ENCODE measurements at places on chromosomes 7 and 10.
A peak's percentile ranks its signal among the peaks of the same experiment; 100 is the strongest.

GRCh38 chr7:155983176-155983815 is 171.0 kb upstream of the SHH start:
- DNase-seq, result no peak

GRCh38 chr10:101512738-101513137 is 75.3 kb downstream of the POLL start:
- no peak for DNase-seq

DNA sequence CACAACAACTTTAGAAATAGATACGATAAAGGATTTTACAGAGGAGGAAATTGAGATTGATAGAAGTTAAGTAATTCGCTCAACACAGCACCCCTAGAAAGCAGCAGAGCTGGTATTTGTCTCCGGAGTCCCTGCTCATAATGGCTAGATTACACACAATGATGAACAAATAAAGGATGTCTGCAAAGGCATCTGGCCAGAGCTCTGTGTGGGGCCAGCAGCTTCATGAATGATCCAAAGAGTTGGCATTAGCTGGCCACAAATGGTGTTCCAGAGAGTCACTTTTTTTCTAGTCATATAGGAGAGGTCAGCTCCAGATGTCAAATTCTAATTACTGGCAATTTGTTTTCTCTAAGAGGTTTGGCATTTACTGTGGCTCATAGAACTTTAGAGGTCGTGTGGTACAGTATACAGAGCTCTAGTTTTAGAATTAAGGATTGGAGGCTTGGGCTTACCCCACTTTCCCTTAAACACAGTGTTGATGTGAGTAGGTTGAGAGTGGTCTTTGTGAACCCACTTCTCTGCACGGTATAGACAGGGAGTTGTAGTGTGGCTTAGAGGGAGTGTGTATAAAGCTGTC is 186.2 kb downstream of the BICC1 start:
- no peak for DNase-seq

DNA sequence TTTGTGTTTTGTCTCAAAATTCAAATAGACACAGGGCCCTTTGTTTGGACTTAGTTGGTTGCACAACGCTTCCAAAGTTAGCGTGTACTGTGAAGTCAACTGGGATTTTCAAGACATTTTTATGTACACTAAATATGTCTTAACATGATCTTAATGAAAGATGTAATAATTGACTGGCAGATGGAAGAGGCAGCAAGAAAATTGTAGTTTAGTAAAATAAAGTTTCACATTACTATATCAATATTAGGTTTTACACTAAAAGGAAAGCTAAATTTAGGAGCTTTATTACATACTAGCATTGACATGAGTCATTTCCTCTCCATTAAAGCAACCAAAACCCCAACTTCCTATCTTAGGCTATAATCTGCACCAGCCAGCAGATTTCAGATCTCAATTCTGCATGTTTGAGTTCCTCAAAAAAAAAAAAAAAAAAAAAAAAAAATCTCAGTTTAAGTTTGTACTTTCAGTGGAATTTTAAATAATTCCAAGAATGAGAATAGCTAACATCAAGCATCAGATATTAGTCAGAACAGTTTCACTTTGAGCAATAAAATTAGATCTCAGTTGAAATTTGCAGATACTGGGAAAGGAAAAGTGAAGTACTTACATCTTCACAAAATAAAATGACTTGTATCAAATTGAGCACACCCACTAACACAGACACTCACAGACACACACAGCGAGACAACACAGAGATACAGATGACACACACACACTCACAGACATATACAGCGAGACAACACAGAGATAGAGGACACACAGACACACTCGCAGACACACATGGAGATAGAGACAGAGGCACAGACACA is 346.6 kb upstream of the KLF6 start:
- DNase-seq, result peak; percentile 40

- DNase-seq, result peak; percentile 62
Measured at GRCh38 chr10:55091691-55092328, 290.8 kb upstream of the PCDH15 start.

DNA sequence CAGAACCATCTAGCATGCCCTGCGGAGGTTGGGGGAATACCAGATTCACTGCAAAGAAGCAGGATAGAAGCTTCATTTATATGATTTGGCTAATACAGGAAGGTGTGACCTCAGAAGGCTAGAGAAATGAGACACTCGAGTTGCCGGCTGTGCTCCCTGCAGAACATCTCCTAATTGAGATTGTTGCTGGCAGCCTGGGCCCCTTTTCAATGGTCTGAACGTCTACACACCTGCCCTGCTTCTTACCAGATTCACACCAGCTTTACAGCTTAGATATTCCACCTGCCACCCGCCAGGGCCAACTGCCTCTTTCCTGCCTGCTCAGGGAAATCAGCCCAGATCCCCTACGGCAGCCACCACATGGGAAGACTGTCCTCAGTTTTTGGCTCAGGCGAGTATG is 475.3 kb upstream of the AUTS2 start:
- DNase-seq, result no peak

DNA sequence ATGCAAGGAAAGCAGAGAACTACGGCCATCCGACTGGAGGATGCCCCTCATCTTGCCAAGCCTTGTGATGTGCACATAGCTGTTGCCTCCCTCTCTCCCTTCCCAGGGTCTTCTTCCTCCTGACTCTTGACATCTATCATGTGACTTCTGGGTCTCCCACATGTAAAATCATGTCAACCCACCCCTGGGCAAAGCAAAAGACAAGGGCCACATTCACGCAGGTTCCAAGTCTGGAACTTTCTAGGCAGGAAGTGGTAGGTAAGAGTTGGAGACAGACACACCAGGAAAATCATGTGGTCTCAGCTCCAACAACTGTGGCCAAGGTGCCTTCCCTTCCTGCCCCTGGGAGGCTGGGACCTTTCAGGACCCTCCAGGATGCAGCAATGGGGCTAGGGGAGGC is 187.3 kb downstream of the CXCL12 start:
- no peak for DNase-seq

Data from OCI-M1 (cell line).